ENCODE measurements at places on chromosomes 5 and 9.
A peak's percentile ranks its signal among the peaks of the same experiment; 100 is the strongest.

DNA sequence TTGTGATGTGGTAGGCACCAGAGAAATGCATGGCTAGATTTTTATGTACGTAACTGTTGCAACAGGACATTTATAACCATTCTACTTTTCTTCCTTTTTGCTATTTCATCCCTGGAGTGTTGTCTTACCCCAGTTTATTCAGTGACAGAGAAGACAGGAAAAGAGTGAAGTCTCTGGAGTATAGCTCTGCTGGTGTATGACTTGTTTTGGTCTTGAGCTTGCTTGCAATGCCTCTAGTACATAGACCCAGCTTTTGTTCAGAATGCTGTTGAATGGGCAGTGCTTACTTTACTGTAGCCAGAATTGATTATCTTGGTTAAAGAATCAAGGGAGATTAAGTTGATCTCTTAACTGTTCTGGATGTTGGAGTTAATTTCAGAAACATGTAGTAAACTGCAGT, 94.3 kb downstream of the PBX3 start:
- no peak for DNase-seq

GRCh38 chr9:84860249-84861115, 191.0 kb downstream of the NTRK2 start:
- DNase-seq, result no peak

GRCh38 chr5:131495536-131496399, 139.3 kb downstream of the RAPGEF6 start:
- DNase-seq, result no peak

GRCh38 chr9:93562157-93562556, 14.2 kb upstream of the PHF2 start:
- DNase-seq, result no peak

- no peak for DNase-seq
Observed at GRCh38 chr9:35570709-35571504, 34.2 kb upstream of the TESK1 start.

DNA sequence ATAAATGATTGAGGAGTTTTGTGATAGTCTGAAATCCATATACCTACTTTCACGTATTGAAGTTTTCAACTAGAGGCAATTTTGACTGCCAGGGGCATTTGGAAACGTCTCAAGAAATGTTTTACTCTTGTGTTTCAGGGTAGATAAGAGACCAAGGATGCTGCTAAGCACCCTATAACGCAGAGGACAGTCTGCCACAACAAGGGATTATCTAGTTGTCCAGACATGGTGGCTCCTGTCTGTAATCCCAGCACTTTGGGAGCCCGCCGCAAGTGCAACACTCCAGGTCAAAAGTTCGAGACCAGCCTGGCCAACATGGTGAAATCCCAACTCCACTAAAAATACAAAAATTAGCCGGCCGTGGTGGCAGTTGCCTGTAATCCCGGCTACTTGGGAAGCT, 133.7 kb upstream of the CCNG1 start:
- no peak for DNase-seq

DNA sequence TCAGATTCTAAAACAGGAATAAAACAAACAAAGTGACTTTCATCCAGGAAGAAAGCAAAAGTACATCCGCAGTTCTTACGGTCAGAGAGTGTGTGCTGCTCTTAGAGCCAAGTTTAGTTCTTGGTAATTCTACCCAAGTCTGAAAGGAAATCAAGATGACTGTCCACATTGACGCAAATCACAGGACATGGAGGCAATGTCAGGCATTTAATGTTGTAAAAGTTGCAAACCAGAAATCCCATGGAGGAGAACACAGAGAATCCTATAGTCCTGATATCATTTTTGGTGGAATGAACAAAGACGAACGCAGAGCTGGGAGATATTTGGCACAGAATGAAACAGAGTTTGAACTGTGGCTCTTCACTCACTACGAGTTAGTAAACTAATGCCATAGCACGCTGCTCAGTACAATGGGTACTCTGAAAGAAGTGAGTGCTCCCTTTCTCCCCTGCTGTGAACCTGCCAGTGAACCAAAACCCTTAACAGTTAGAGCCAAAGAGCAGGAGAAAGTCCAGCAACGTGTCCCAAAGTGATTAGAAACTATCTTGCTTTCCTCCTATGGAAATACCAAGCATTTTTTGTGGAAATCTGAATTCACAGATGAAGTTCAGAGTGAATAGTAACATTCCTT, 74.3 kb downstream of the MUSK start:
- no peak for DNase-seq

DNA sequence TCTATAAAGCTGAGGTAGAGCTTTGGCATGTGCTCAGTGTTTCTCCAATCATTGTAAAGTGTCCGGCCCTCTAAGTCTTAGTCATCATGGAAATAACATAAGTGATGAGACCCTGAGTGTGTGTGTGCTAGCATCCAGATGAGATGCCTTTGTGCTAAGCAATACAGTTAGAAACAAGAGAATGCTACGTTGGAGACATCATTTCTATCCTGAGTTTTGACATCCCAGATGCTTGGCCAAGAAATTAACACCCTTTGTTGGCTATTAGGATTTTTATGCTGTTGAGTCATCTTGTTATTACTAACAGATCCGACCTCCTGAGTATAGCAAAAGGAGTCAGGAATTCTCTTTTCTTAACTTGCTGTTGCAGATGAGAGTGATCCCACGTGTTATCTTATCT, 508.0 kb downstream of the GADD45G start:
- no peak for DNase-seq

GRCh38 chr9:131060900-131061630, 35.3 kb upstream of the AIF1L start:
- no peak for DNase-seq

GRCh38 chr9:22079873-22080341, 70.8 kb upstream of the CDKN2B start:
- DNase-seq, result no peak

- DNase-seq, result no peak
Observed at GRCh38 chr5:72852356-72852755, 35.9 kb downstream of the TNPO1 start.

- DNase-seq, result no peak
Observed at GRCh38 chr5:20041326-20042274, 53.6 kb upstream of the CDH18 start.

GRCh38 chr9:116236979-116237378, 83.4 kb downstream of the PAPPA start:
- DNase-seq, result no peak

GRCh38 chr5:142571371-142571770, 114.5 kb downstream of the FGF1 start:
- DNase-seq, result no peak

DNA sequence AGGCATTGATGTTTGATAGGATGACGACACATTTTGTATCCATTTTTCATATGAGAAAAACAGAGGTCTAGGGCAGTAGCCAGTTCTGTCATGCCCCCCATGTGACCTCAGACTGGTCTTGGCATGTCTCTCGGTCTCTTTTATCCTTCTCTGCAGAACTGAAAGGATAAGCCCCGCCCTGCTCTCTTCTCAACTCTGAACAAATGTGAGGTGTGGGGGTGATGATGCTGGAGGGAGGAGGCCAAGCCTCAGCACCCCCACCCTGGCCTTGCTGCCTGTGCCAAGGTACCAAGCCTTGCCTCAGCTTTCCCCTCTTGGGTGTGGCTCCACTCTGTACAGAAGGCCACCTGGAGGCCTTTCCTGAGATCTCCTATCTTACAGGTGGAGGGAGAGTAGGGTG, 19.5 kb upstream of the CRB2 start:
- no peak for DNase-seq

GRCh38 chr9:106728860-106729259, 134.1 kb upstream of the ZNF462 start:
- DNase-seq, result no peak

- no peak for DNase-seq
Observed at GRCh38 chr9:130981756-130982137, 27.2 kb upstream of the LAMC3 start.

- DNase-seq, result peak; percentile 71
Observed at GRCh38 chr5:156479849-156480248, 152.9 kb downstream of the SGCD start.

- no peak for DNase-seq
Observed at GRCh38 chr9:105683688-105684275, 10.6 kb upstream of the TMEM38B start.

DNA sequence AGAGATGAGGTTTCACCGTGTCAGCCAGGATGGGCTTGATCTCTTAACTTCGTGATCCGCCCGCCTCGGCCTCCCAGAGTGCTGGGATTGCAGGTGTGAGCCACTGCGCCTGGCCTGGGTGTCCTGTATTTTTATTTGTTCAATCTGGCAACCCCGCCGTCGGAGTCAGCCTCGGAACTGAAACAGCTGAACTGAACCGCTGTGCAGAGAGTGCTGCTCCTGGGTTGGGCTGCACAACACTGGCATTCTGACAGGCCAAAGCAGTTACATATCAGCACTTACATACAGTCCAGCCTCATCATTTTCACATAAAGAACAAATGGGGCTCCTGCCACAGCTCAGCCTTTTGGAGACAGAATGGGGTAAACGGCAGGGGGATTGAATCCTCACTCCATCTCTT, 185.6 kb downstream of the C9orf50 start:
- no peak for DNase-seq

- DNase-seq, result no peak
Observed at GRCh38 chr9:26637101-26637500, 255.5 kb downstream of the CAAP1 start.

DNA sequence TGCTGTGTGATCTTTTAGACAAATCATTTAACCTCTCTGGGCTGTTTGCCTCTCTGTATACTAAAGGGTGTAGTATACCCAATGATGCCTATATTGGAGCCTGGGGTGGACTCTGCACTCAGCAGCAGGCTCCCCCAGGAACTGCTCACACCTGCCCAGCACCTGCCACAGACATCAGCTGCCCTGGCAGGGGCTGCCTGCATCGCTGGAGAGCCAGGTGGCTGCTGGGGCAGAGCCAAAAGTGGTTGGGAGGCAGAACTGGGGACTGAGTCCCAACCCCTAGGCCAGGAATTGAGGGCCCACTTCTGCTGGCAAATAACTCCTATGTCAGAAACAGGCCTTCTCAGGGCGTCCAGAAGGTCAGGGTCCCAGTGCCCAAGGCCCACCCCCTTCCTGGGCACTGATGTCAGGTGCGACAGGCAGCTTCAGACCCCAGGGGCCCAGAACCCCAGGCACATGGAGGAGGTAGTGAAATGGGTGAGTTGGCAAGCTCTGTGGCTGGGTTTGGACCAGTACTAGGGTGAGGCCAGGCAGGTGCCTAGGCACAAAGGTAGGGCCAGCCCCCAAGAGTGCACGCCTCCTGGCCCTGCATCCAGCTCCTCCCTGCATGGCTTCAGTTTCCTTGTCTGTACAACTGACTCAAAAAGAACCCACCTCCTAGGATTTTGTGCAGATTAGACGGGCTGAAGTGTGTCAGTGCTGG, 5.8 kb downstream of the UNC5A start:
- no peak for DNase-seq

GRCh38 chr5:8923526-8923925, 622.3 kb downstream of the SEMA5A start:
- DNase-seq, result no peak

DNA sequence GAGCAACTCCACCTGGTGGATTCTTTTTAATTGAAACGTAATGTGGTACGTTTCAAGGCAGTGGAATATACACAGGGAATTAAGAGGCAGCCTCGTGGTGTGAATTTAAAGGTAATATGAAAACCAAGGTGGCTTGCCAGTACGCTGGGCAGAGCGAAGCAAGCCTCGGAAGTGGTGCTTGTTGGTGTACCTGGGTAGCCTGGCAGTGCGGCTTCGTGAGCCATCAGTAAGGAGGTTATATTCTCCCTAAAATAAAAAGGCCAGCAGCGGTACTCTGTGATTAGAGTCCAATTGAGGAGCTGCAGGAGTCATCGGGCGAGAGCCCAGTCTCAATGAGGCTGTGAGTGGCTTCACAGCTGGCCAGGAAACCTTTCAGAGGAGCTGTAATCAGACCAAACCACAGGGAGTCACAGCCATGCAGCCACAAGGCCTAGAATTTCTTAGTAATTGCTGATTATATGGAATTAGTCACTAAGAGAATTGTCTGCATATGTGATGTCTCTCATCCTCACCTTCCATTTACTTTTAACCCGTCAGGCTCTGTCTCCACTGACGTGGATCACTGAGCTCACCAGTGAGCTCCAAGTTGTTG, 57.7 kb downstream of the DCP2 start:
- peak; percentile 76 for DNase-seq

DNA sequence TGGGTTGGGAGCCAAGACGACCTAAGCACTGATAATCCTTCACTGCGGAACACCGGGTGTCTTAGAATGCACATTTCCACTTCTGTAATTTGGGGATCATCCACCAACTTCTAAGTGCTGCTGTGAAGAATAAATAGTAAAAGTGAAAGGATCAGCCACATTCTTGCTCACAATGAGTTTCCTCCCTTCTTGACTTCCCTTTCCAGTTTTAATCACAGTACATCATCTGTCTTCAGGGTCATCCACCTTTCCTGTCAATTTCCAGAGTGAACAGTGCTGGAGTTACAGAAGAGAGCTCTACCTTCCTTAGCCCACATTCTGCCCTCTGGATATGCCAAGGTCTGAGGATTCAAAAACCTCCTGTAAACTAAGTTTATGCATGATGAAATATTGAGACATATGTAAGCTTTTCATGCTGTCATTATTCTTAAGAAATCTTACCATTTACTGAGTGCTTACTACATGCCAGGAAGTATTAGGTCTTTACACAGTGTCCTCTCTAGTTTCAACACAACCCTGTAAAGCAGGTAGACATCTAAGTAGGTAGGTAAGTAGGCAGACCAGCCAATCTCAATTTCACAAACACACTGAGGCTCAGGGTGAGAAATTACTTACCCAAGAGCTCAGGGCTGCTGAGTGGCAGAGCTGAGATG, 105.2 kb downstream of the CDK5RAP2 start:
- DNase-seq, result no peak

GRCh38 chr9:117494401-117495090, 79.7 kb upstream of the ASTN2 start:
- no peak for DNase-seq

DNA sequence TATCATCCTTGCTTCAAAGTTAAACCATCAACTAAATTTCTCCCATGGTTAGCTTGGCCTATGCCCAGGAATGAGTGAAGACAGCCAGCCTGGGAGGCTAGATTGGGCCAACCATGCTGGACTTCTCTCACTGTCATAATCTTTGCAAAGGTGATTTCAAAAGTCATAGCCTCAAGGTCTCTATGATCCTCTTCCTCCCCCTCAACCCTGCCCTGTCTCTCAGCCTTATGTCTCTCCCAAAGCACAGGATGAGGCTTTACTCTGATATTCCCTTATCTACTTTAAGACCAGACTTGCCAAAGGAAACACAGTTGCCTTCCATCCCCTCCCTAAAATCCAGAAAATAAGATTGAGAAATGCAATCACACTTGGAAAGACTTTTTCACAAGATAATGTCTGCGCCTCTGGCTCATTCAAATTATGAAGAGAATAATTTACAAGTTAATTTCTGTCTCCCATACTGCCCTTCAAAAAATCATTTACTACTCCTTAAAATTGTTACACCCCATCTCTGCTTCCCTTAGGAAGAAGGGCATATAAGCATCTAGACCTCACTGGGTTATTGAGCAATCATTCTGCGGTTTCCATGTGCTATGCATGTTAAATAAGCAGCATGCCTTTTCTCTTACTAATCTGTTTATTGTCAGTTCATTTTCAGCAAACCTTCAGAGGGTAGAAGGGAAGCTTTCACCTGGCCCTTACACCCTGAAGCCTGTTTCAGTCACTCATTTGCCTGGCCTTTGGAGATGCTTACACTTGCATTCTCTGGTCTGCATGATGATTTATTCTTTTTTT, 113.8 kb upstream of the ANKRD55 start:
- DNase-seq, result peak; percentile 57
